Nephron progenitor cell (in vitro differentiated cells): ENCODE measurements at places on chromosomes 2 and 18.

- no peak for DNase-seq
Measured at GRCh38 chr2:209556354-209556961, 132.6 kb downstream of the MAP2 start.

- DNase-seq = no peak
Measured at GRCh38 chr2:15269043-15269442, 292.1 kb downstream of the NBAS start.

- DNase-seq = no peak
Measured at GRCh38 chr2:184119989-184120800, 478.1 kb upstream of the ZNF804A start.

GRCh38 chr2:212914392-212914791 lies 237.0 kb downstream of the IKZF2 start:
- no peak for DNase-seq

DNA sequence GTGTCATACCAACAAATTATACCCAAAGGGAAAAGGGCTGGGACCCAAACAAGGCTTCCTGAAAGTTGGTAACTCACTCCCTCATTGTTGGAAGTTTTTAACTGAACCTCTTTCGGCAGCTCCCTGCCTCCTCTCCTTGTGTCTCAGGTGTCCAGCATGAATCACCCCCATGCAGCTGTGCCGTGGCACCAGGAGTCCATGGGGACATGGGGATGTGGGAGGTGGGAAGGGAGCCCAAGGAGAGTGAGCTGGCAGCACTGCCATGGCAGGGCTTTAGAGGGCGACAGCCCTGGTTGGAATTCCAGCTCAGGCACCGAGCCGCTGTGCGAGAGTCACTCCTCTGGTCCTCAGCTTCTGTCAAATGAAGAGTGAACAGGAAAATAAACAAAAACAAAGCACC lies 12.5 kb upstream of the GYPC start:
- no peak for DNase-seq

DNA sequence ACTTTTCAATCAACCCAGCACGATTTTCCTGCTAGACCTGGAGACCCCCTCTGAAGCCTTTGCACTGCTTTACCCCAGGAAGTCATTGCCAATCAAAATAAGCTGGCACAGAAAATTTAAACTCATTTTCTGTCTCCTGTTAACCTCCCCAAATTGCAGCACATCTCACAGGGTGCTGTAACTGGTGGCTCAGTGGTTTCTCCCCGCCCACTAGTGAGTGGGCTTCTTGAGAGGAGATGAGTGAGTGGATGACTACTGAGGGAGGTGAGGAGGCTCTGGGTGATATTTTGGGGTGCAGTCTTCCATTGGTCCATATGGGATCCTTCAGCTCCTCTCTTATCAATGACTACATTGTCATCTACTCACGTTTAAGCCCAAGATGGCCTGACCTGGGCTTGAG lies 239.8 kb upstream of the HS6ST1 start:
- no peak for DNase-seq

DNA sequence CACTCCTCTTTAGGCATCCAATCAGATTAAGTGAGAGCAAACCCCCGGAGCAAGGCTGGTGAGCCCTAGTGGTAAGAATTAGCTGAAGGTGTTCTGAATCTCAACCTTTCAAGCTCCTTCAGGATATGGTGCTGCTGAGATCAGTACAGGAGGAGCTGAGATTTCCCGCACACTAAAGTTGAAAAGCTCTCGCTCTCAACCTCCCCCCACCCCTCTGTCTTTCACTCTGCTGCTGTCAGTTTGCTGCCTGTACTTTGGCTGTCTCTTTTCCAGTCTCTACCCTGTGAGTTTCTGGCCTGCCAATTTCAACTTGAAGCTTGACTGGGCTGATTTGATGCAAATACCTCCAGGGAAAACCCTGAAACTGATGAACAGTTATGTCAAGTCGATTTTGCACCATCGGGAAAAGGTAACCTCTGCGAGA lies 15.7 kb downstream of the ZEB2 start:
- no peak for DNase-seq

GRCh38 chr2:98927027-98927426 lies 9.0 kb downstream of the CRACDL start:
- DNase-seq = no peak

DNA sequence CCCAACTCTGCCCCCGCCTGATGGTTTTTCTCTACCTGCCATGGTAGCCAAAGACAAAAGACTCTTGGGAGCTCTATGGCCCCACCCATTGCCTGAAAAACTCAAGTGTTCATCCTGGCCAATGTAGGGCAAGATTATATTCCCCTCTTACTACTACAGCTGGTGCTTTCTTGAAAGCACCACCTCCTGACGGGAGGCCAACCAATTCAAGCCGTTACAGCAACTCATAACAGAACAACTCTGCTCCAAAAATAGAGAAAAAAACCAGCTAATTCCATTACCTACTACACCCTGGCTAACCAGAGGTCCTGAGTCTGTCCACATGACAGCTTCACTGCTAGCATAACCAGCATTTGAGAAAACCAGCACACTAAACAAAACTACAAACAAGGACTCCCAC lies 127.5 kb upstream of the GAREM1 start:
- no peak for DNase-seq

- peak; percentile 99 for DNase-seq
Measured at GRCh38 chr2:8583400-8584173, 98.3 kb upstream of the ID2 start.

- DNase-seq = no peak
Measured at GRCh38 chr2:1869987-1870386, 125.7 kb upstream of the PXDN start.

GRCh38 chr2:208674919-208675318 lies 268.3 kb downstream of the PTH2R start:
- no peak for DNase-seq

DNA sequence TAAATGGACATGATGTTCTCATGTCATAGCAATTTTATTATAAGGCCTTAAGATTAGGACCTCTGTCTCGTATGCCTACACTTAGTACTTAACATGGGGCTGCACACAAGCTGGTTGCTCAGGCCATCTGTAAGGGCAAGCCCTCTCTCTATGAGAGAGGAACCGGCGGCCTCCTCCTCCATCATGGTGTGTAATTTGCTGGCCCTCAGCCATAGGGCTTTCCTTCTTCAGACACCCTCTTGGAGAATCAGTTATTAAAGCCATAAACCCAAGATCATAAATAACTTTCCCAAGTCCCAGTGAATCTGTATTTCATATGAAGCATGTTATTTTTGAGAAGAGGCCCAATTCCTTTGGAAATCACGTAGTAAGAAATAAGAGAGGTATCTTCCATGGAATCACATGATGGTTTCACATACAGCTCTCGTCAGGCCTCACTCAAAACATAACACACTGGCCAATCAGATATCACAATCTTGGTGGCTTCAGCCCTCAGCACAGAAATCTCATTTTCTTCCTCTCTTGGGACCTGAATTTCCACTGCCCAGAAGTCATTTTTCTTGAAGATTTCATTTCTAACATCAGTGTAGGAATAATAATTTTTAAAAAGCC lies 92.6 kb downstream of the RDH14 start:
- no peak for DNase-seq

DNA sequence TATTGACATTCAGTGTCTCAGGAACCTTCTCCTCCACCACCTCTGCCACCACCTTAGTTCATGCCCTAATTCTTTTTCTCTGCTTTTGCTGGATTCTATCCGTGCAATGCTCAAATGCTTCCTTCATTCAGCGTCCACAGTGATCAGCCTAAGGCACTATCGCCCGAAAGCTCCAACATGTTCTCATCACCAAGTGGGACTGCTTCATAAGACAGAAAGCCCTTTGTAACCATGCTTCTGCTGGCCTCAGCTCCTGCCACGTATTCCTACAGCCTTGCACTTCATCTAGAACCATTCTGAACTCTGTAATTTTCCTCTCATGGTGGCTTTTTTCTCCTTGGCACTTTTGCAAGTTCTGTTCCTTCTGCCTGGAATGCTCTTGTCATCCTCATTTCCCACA lies 222.9 kb downstream of the HNMT start:
- DNase-seq = no peak

GRCh38 chr18:297936-298335 lies 30.1 kb upstream of the THOC1 start:
- no peak for DNase-seq

DNA sequence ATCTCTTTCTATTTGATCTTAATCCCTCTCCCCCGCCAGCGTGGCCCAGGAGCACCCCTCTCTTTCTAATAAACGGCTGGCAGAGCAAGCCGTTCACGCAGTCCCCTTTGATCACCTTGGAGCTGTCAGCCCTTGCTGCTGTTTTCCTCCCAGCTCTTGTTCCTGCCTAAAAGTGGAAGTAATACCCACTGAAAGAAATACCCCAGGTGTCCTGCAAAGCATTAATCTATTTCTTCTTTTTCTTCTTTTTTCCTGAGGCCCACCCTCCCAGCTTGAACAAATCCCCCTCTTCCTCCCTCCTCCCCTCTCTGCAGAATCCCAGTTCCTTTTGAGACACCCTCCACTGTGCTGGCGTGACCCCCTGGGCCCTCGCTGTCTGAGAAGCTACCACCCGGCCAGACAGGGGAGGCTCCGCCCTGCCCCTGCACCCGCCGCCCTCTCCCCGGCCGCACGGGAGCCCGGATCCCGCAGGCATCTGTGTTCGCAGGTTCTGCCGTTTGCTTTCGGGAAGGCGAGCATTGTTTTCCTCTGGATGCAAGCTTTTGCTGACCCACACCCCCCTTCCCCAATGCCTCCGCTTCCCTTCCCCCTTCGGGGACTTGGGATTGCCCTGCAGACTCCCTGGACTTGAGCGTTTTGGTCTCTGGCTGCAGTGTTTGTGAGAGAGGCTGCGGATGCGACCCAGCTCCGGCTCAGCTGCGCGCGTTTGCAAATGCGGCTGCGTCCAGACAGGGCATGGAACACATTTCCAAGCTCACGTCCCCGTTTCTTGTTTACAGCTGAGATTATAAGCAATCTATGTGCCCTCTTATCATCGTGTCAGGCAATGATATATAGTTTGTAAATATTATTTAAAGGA lies 631.5 kb downstream of the NYAP2 start:
- peak; percentile 75 for DNase-seq

DNA sequence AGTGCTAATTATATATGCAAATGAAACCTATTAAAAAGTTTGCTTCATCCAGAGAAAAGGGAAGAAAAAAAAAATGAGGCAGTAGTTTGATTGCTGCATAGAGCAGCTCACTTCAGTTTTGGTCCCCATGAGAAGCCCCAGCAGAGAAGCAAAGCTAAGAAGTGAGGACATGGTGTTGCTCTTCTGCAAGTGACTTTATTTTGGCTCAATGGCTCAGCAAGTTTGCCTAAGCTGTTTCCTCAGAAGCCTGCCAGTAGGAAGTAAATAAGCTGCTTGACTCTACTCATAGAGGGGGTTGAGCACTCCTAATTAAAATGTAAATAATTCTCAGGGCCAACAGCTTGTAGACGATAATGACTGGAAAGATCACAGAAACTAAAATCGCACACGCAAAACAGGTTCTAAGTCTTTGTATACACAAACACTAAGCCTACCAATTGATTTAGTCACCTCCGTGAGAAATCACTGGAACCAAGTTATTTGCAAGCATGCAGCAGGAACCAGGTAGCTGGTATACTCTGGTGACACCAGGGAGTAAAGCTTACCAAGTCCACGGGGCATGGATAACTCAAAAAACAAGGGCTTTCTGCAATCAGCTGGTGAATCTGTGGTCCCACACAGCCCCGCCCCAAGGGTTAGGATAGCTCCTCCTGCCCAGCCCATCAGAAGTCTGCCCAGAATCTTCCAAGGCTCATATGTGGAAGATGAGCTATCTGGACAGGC lies 39.7 kb upstream of the NABP1 start:
- DNase-seq = no peak

DNA sequence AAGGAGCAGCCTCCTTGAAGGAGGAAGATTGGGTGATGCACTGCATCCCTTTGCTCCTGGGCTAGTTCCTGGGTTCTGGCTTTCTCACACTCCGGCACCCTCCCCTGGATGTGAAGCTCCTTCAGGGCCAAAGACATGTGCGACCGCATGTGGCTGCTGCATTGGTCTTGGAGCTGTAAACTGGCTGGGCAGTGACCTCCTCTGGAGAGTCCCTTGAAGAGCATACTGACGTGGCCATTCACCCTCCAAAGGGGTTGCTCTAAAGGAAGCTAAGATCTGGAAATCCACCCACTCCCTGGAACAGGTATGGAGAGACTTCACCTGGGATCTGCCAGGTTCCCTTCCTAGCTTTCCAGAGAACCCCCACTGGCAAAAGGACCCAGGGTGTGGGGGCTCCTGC lies 62.1 kb downstream of the TMEM17 start:
- DNase-seq = no peak

DNA sequence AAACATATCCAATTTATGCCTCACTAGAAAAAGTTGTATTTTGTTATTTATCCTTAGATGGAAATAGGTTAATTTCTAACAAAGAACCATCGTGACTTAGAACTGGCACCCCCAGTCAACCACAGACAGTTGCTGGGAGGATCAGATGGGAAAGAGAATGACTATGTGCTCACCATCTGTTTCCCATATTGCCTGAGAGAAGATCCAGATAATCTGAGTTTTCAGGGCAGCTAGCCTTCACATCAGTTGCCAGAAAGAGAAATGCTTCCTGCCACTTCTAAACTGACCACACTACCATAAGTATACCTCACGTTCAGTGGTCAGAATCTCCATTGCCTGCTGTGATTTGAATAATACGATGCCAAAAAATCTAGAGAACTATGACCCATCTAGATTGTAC lies 28.4 kb upstream of the NEB start:
- DNase-seq = no peak

GRCh38 chr18:7068871-7069590 lies 48.6 kb downstream of the LAMA1 start:
- DNase-seq = no peak

- no peak for DNase-seq
Measured at GRCh38 chr2:129709956-129710598, 269.4 kb upstream of the RAB6C start.

GRCh38 chr18:44370861-44371260 lies 309.8 kb upstream of the SETBP1 start:
- no peak for DNase-seq

GRCh38 chr2:204645018-204645773 lies 99.9 kb downstream of the PARD3B start:
- DNase-seq = no peak

GRCh38 chr2:154664248-154664647 lies 34.2 kb upstream of the KCNJ3 start:
- no peak for DNase-seq

- DNase-seq = peak; percentile 55
Measured at GRCh38 chr2:189580241-189580651, 340 bp downstream of the SLC40A1 start.

- no peak for DNase-seq
Measured at GRCh38 chr2:47043891-47044239, 111.2 kb downstream of the STPG4 start.

- no peak for DNase-seq
Measured at GRCh38 chr2:239005586-239005985, 157.7 kb downstream of the TWIST2 start.

GRCh38 chr18:10033016-10033399 lies 119.2 kb downstream of the VAPA start:
- DNase-seq = no peak
